ENCODE measurements at places on chromosomes 2 and 18. TPM values are rescaled to one million over a fixed set of nuclear protein-coding genes. Genes with fewer than 3 reads are reported as not detected.
A peak's percentile ranks its signal among the peaks of the same experiment; 100 is the strongest.

Gene TAF1B
- 41.3 TPM for total RNA-seq

Gene IL36B
- total RNA-seq = not detected

Gene C2orf68
- total RNA-seq = 30.9 TPM

Gene ABI2
- total RNA-seq = 38.7 TPM

Gene VWC2L
- total RNA-seq = not detected

Gene ZSWIM2
- not detected for total RNA-seq

Gene MYO1B
- total RNA-seq = 246 TPM

DNA sequence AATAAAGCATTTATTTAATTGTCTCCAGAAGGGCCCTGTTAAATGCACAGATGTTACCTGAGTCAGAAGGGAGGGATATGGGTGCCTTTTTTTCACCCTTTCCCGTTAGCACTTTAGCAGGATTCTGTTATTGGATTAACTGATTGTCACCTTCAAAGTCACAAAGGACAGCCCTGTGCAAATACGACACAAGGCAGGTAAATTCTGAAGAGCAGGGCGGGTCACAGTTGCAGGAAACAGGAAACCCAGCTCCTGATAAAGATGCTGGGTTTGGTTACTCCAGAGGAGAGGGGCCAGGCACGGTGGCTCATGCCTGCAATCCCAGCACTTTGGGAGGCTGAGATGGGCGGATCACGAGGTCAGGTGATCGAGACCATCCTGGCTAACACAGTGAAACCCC, 11.4 kb upstream of the PKDCC start:
- no peak overlapping the region for H3K27ac ChIP-seq
- no peaks in the 10 kb centered on the region for H3K36me3 ChIP-seq
- H3K27me3 ChIP-seq = peaks cover 19% of the 10 kb centered on the region
- H3K4me3 ChIP-seq = no peak overlapping the region
- DNase-seq = no peak

DNA sequence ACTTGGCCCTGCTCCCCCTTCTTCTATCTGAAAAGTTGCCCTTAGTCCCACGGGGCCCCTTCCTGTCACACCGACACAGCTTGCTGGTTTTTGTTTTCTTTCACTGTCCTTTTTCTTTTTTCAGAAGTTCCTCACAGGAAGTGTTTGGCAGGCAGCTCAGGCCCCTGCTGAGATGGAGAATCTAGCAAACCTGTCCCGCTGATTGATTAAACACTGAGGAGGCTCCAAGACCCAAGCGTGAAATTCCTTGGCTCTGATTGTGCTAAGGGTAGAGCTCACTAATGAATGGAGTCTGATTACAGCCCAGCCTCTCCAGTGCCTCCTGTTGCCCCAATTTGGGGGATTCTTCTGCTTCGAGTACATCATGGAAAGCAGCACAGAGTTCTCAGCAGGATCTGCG, 365.9 kb upstream of the MEX3C start:
- H3K27ac ChIP-seq = no peak overlapping the region
- no peaks in the 10 kb centered on the region for H3K4me1 ChIP-seq
- no peak for DNase-seq
- no peaks in the 10 kb centered on the region for H3K27me3 ChIP-seq
- H3K4me3 ChIP-seq = no peak overlapping the region

DNA sequence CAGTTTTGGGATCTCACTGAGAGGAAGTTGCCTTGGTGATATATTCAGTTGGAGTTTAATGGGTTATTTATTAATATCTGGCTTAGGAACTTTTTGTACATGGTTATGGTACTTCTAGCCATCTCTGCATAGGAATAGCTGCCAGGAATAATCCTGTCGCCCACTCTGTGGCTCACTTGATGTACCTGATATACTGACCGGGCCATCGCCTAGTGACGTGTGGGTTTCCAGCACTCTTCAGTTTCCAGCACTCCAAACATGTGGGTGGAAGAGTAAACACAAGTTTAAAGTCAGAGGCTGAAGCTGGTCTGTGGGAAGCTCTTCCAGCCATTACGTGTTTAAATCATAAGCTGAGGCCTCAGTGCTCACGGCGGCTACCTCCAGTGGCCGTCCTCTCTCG, 44.3 kb upstream of the AGAP1 start:
- H3K4me3 ChIP-seq = no peak overlapping the region
- no peaks in the 10 kb centered on the region for H3K36me3 ChIP-seq
- H3K4me1 ChIP-seq = peaks cover 2% of the 10 kb centered on the region
- H3K27me3 ChIP-seq = no peaks in the 10 kb centered on the region
- H3K27ac ChIP-seq = no peak overlapping the region
- DNase-seq = no peak

DNA sequence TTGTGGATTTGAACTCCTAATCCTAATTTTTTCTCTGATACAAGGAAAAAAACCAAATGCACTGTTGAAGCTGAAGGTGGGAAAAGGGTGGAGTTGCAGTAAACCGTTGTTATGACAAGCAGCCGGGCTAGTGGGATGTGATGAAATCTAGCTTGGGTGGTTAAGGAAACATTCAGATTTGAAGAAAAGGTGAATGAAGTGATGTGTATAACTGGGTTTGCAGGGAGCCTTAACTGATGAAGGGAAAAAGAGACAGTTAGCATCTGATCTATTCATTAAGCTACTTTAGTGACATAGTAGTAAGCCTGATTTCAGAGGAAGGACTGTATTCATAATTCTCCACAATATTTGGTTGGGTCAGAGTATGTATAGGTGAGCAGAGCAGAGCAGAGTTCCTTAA, 3.5 kb downstream of the EML6 start:
- DNase-seq = no peak
- H3K4me3 ChIP-seq = no peak overlapping the region
- no peak overlapping the region for H3K27ac ChIP-seq
- no peaks in the 10 kb centered on the region for H3K36me3 ChIP-seq
- H3K4me1 ChIP-seq = peaks cover 28% of the 10 kb centered on the region
- peaks cover 23% of the 10 kb centered on the region for H3K27me3 ChIP-seq

DNA sequence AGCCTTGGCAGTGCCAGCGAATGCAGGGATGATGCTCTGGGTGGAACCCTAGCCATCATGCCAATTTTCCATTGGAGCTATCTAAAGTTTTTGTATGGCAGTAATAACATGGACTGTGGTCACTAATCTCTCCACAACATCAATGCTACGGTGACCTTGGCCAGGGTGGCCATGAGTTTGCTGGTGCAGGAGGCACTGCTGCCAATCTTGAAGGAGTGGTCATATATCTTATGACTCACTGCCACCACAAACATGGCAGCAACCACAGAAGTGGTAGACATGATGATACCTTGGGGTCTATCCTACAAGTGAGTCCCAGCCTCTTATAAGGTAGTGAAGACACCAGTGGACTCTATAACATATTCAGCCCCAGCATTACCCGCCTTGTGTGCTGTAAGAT, 104.6 kb downstream of the EVA1A start:
- DNase-seq = no peak
- no peak overlapping the region for H3K27ac ChIP-seq
- H3K36me3 ChIP-seq = no peaks in the 10 kb centered on the region
- peaks cover 7% of the 10 kb centered on the region for H3K27me3 ChIP-seq

DNA sequence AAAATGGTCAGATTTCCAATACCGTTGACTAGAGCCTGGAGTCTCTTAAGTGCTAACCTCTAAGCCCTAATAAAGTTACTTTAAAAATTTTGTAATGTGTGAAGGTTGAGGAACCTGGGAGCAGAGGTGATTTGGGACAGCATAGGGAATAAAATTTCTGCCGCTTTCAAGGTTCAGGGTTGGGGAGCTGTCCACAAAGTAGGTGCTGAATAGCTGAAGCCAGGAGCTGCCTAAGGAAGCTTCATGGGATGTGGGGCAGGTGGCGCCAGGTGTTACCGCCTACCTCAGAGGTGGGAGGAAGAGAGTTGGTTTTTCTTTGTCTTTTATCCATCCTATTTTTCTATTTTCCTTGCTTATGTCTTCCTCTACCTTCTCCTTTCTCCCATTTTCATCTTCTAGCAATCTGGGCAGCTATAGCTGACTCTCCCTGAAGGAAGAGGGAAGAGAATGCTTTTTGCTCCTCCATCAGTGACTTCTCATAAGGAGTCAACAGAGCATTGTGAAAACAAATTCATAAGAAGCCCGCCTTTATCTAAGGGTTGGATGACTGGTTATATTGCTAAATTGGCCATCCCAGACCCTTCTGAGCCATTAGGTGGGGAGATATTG, 178.7 kb downstream of the CLIP4 start:
- no peak overlapping the region for H3K27ac ChIP-seq
- DNase-seq = no peak
- H3K36me3 ChIP-seq = no peaks in the 10 kb centered on the region

DNA sequence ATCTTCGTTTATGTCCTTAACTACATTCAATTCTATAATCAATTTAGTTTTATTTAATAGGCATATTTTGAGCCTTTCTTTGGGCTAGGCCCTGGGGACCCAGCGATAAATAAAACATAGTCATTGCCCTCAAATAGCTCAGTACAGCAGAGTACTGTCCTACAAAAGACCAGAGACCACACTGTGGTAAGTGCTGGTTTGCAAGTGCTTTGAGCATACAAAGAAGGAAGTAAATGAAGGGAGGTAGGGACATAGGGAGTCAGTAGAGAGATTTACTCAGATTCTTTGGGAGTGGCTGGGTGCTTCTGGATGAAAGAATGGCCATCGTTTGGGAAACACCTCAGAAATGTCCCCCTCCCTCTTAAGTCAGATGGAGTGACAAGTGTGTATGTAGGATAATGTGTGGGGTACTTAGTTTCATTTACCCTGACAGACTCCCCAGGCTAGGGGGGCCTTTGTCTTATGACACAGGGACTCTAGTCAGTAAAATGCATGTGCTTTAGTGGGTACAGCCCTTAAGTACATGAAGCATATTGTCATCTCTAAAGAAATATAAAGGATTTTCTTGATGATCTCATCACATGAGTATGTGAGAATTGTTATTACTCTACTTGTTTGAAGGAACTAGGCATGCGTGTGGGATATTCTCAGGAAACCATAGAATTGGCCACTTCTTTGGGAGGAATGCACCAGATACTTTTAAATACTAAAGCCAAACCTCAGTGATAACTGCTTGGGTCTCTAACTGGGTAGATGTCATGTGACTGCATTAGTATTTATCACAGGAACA, 35.1 kb downstream of the MAPRE2 start:
- no peaks in the 10 kb centered on the region for H3K27me3 ChIP-seq
- H3K36me3 ChIP-seq = no peaks in the 10 kb centered on the region
- peak overlapping the region; percentile 57 for H3K27ac ChIP-seq
- DNase-seq = peak; percentile 57

DNA sequence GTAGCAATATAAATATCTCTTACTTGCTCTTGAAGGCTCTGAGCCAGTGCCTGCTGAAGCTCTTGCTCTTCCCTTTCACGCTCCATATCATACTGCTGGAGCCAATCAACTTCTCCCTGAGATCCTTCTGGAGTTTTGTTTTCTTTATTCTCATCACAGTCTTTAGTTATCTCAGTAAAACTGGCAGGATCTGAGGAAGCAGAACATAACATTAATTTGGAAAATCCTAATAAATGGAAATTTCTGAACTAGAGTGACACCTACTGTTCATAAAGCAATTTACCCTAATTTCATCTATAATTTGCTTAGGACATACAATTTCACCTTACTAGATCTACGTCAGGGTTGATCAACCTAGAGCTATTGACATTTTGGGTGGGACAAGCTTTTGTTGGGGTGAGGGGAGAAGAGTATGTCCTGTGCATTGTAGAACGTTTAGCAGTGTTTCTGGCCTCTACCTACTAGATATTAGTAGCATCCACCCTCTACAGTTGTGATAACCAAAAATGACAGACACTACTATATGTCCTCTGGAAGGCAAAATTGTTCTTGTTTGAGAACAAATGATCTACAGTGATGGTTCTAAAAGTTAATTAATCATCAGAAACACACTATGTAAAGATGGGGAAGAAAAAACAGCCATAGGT, 47.2 kb downstream of the VIL1 start:
- no peak overlapping the region for H3K27ac ChIP-seq
- H3K27me3 ChIP-seq = no peaks in the 10 kb centered on the region
- no peak overlapping the region for H3K4me3 ChIP-seq
- no peaks in the 10 kb centered on the region for H3K4me1 ChIP-seq
- peaks cover 8% of the 10 kb centered on the region for H3K36me3 ChIP-seq

GRCh38 chr18:30491815-30492551, 550.6 kb downstream of the DSC3 start:
- no peak overlapping the region for H3K27ac ChIP-seq
- H3K4me1 ChIP-seq = no peaks in the 10 kb centered on the region
- DNase-seq = no peak
- no peaks in the 10 kb centered on the region for H3K36me3 ChIP-seq
- H3K4me3 ChIP-seq = no peak overlapping the region

DNA sequence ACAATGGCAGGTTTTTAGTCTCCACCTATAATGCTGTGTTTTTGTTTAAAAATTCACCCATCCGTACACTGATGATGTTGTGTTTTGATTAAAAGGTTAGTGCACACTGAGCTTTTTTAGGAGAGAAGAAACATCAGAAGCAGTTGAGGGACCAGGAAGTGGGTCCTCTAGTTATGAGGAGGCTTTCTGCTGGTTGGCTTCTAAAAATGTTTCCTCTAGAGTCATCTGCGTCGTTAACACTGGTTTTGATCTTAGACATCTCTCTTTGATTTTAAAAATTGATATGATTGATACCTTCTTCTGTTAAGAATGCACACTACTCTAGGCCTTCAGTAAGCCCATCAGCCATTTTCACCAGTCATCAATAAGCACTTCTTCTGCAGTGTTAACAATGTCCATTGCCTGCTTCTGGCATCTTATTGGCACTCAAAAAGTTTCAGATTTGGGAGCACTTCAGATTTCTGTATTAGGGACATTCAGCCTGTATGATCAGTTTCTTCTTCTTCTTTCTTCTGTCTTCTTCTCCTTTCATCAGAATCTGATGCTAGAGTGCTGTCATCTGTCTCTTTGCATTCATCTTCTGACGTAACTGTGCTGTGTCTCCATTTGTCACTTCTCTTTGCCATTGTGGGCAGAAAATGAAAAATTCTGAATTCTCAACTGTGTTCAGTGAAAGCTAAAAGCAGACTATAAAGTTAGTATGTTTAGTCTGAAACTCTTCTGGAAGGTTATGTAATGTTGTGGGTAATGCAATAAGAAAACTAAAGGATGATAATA, 56.3 kb downstream of the PHLPP1 start:
- H3K27me3 ChIP-seq = no peaks in the 10 kb centered on the region
- H3K36me3 ChIP-seq = no peaks in the 10 kb centered on the region
- DNase-seq = no peak
- no peak overlapping the region for H3K27ac ChIP-seq
- peaks cover 19% of the 10 kb centered on the region for H3K4me1 ChIP-seq
- no peak overlapping the region for H3K4me3 ChIP-seq

DNA sequence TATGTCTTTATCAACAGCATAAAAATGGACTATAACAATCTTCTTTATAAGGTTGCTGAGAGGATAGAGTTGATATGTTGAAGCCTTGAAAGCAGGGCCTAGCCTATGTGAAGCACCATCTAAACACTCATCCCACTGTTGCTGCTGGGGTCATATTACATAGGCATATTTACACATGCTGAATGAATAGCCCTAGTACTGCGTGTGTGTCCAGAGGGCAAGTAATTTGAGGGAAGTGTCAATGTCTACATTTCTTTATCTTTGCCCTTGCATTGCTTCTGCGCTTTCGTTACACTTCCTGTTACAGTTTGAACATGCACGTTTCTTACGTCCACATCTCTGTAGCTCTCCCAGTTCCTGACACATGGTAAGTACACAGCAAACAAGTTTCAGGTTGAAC, 280.3 kb upstream of the ATP5MC3 start:
- no peaks in the 10 kb centered on the region for H3K4me1 ChIP-seq
- no peak for DNase-seq
- no peak overlapping the region for H3K4me3 ChIP-seq
- H3K27me3 ChIP-seq = no peaks in the 10 kb centered on the region

- no peaks in the 10 kb centered on the region for H3K36me3 ChIP-seq
- DNase-seq = no peak
- no peak overlapping the region for H3K27ac ChIP-seq
- no peak overlapping the region for H3K4me3 ChIP-seq
Measured at GRCh38 chr2:161982548-161983330, 91.3 kb downstream of the DPP4 start.
